ENCODE measurements at places on chromosomes 3 and 15.

DNA sequence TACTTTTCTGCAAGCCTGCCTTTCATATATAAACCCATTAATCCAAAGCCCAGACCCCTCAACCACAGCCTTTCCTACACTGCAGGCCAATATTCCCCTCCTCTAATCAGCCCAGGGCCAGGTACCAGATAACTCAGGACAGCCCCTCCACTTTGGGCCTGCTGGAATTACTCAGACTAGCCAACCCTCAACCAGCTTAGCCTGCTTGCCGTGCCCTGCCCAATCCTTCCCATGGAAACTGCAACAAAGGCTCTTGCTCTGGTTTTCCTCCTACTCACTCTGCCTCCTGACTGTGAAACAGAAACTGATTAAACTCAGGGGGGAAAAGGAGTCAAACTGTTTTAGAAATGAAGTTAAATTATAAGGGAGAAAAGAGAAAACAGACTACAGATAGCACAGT, 248.1 kb downstream of the KLF13 start:
- no peak for DNase-seq

DNA sequence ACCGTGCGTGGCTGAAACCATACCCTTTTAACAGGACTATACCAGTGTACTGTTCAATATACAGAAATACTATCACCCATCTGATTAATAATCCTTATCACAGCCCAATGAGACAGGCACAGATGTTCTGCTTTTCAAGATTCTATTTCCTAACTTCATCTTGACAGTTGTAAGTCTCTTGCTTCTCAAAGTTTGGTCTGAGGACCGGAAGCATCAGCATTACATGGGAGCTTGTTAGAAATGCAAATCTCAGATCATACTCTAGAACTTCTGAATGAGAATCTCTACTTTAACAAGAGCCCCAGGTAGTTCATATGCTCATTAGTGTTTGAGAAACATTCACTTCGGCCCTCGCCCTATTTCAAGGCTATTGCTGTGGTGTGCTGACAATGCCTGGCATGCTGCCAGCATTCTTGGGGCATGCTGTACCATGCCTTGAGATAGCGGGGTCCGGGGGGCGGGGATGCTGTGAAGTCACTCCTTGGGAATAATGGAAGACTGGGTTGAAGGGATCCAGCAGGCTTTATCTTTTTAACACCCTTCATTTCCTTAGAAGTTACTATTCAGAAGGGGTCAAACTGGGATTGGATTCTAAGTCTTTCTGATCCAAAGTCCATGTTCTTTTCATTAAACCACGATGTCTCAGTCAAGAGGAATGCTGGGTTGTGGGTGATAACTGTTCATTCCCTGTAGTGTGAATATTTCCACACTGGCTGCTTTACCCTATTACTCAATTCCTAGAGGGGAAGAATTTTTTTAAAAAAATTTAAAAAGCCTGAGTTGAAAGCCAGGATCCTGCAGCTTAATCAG, 194.7 kb downstream of the LPP start:
- DNase-seq, result no peak

DNA sequence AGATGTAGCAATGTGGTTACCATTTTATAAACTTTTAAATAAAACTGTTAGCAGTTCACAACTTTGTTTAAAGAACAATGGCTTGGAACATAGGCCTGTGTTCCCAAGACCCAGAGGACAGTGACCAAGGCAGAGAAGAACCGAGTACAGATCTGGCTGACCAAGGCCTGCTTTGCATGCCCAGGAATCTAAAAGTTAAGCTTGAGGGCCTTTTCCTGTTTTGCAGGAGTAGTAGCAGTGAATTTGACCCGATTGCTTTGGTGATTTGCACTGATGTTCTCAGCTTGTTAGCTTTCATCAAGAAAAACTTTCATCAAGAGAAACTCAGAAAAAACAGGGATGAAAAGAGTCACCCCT, 9.9 kb downstream of the FILIP1L start:
- DNase-seq, result no peak

GRCh38 chr3:46080124-46080968, 53.1 kb upstream of the XCR1 start:
- DNase-seq, result no peak

DNA sequence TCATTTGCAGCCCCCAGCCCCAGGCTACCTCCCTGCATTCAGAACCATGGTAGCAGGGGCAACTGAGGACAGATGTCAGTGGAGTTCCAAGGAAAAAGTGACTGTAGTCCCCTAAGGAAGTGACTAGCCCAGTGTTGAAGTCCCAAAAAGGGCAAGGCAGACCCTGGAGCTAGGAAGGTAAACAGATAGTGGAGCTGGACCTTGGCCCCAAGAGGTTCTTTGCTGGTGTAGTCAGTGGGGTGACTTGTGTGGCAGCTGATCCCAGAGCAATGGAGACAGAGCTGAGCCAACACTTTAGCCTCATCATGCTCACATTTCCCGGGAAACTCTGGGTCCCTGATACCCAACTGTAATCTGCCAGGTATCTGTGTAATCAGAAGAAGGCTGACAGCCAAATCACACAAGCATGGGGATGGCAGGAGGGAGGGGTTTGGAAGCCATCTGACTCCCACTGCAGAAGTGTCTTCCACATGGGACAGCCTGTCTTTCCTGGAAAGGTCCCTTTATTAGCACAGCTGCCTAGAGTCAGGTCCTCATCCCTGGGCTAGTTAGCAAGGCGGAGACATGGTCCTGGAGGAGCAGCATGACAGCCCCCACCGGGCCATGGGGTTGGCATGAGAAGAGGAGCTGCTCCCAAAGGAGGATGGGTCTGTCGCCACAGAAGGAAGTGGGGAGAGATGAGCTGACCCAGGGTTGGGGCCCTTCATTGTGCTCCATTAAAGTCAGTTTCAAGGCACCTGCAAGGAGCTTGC, 39.8 kb downstream of the PXYLP1 start:
- no peak for DNase-seq

All from activated CD8-positive, alpha-beta memory T cell treated with anti-CD3 and anti-CD28 coated beads for 1 hour (primary cell).